Activated T-helper 2 cell treated with anti-CD3 and anti-CD28 coated beads, Interferon-gamma antibody, Interleukin-2, Interleukin-4, amounts not matched to agents 10 μg/mL and 5 μg/mL and 100 μg/mL, durations not matched to agents 14 hours and 24 hours and 36 hours (primary cell): ENCODE measurements at places on chromosomes 2 and 18. TPM values are rescaled to one million over a fixed set of nuclear protein-coding genes. Genes with fewer than 3 reads are reported as not detected.

DNA sequence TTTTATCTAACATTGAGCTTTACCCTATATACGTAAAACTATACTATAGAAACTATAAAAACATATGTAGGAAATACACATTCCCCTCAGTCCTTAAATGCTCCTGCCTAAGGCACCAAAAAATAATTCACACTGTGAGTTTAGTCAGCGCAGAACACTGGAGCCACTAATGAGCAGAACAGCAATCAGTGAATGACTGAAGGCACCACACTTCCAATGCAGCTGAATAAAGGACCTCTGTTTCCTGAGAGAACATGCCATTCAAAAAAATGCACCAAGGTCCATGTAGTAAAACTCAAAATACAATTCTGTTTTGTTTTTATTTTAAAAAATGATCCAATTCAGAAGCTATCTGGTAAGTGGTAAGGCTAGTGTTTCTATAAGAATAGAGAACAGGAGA lies 1280.6 kb upstream of the NRXN1 start:
- no peaks in the 10 kb centered on the region for H3K27me3 ChIP-seq
- H3K27ac ChIP-seq, result no peak overlapping the region
- H3K4me1 ChIP-seq, result no peaks in the 10 kb centered on the region
- H3K36me3 ChIP-seq, result no peaks in the 10 kb centered on the region
- no peak for DNase-seq

GRCh38 chr2:46335391-46336282 lies 38.4 kb downstream of the EPAS1 start:
- peaks cover 9% of the 10 kb centered on the region for H3K27me3 ChIP-seq
- no peak for DNase-seq
- no peak overlapping the region for H3K4me3 ChIP-seq
- no peak overlapping the region for H3K27ac ChIP-seq
- peaks cover 28% of the 10 kb centered on the region for H3K4me1 ChIP-seq

Gene C2orf15
- total RNA-seq, result 0.16 TPM in 1 of 2 replicates, not detected in the other

Gene CNGA3
- not detected in 2 replicates for total RNA-seq

DNA sequence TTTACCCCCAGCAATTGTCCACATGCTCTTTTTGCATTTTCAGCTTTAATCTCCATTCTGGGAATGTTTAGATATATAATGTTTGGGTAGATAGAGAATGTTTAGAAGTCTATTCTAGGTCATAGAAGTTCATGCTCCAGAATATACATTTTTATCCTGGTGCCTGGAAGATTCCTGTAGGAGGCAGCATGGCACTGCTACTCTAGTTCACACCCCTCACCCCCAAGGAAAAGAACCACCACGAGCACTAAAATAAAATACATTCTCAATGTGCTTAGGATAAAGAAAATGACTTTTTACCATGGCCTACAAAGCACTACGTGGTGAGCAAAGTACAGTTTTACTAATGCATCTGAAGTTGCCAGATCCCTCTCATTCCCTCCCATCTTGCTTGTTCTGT lies 53.8 kb downstream of the MYO1B start:
- peaks cover 2% of the 10 kb centered on the region for H3K27me3 ChIP-seq
- no peak for DNase-seq
- peaks cover 6% of the 10 kb centered on the region for H3K4me1 ChIP-seq
- H3K36me3 ChIP-seq, result no peaks in the 10 kb centered on the region
